Ureter (tissue), 1 donor: ENCODE measurements at places on chromosomes 7 and 10. TPM values are rescaled to one million over a fixed set of nuclear protein-coding genes. Genes with fewer than 3 reads are reported as not detected.
A peak's percentile ranks its signal among the peaks of the same experiment; 100 is the strongest.

TFR2 gene
- total RNA-seq: 2.2 TPM

DNA sequence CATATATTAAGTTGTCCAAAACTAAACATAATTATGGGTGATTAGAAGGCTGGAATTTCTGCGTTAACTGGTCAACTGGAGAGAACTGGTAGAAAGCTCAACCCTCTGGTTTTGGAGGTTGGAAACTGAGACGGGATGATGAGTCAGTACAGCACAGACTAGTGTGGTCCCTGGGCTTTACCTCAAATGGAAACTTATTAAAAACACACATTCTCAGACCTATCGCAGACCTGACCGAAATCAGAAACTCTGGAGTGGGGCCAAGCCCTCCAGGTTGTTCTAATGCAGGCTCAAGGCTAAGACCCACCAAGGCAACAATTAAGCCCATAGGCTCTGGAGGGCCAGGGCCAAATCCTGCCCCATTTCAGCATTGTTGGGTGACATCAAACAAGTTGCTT, 136.9 kb downstream of the KCNMA1 start:
- DNase-seq: no peak

PTF1A gene
- total RNA-seq: not detected

DNA sequence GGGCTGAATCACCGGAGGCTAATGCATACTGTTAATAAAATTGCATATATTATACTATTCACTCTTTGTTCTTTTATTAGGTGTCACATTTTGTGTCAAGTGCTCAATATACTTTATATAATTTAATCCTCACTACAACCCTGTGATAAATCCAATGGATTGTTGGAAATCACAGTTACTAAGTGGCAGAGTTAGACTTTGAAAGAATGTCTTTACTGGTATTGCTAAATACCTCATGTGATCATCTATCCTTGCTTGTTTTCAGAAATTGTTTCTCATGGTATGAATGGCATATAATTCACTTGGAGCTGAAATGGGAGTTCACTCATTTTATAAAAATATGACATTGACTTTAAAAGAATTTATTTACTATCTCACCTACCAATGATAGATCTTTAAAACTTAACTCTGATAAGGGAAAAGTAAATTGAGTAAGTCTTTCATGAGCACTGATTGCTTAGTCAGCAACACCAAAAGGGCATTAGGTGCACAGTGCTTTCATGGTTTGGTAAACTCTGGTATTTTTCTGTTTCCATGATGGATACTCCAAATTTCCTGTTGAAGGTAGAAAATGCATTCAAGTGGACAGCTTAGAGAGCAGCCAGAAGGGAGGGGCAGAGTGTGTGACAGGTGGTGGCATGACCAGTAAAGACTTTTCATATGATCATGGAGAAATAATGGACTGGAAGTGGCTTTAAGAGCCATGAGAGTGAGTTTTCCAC, 22.6 kb downstream of the ENKUR start:
- no peak for DNase-seq

ZPBP gene
- 1.2 TPM for total RNA-seq

- DNase-seq: no peak
These were observed 21.6 kb downstream of the TAS2R41 start for GRCh38 chr7:143499246-143499645.

GRCh38 chr10:46292573-46293023, 5.8 kb downstream of the ANTXRL start:
- DNase-seq: no peak

ANKRD61 gene
- total RNA-seq: not detected

GPR37 gene
- 1.6 TPM for total RNA-seq

BLNK gene
- 56.4 TPM for total RNA-seq

PPP1R3C gene
- total RNA-seq: 113 TPM

GRCh38 chr10:3331690-3332230, 159.2 kb upstream of the PITRM1 start:
- no peak for DNase-seq

DNA sequence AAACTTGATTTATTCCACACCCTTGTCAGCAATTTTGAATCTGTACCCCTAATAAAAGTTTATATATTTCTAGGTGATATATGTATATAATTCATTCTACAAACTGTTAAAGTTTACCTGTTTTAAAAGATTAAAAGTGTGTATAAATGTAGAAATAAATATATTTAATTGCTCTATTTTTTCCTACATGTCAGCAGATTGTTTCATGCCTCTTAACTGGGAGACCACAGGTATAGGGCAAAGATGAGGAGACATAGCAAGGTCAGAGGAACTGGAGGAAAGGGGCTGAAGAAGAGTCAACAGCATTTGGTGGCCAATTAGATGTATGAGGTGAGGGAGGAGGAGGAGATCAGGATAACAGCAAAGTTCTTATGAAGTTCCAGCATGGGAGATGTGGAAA, 109.8 kb downstream of the GLCCI1 start:
- DNase-seq: no peak

DNA sequence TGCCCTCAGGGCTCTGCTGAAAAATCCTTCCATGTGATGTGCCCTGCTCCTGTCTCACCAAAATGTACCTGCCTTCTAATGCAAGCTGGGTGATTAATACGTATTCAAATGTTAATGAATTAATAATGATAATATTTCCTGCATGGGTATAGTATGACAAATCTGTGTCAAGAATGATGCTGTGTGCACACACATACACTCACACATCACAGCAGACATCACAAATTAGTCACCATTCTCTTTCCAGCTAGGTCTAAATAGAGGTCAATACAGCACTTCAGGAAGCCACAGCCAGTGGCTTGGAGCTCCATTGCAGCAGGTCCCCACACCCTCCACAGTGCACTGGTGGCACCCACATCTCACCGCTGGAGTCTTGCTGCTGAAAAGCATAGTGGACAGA, 681.2 kb upstream of the NRP1 start:
- no peak for DNase-seq

HMX3 gene
- not detected for total RNA-seq

PRLHR gene
- not detected for total RNA-seq

- no peak for DNase-seq
These were observed 594.9 kb downstream of the REEP3 start for GRCh38 chr10:64115908-64116643.

GIMAP6 gene
- total RNA-seq: 26.3 TPM

EPDR1 gene
- total RNA-seq: 20.1 TPM

ADRA2A gene
- 7.2 TPM for total RNA-seq

- DNase-seq: no peak
These were observed 3.4 kb downstream of the TNRC18 start for GRCh38 chr7:5420067-5420880.

- DNase-seq: no peak
These were observed 4.6 kb upstream of the NOBOX start for GRCh38 chr7:144408121-144408520.

ARHGEF5 gene
- total RNA-seq: 27.3 TPM

NOS3 gene
- 50.7 TPM for total RNA-seq

DNA sequence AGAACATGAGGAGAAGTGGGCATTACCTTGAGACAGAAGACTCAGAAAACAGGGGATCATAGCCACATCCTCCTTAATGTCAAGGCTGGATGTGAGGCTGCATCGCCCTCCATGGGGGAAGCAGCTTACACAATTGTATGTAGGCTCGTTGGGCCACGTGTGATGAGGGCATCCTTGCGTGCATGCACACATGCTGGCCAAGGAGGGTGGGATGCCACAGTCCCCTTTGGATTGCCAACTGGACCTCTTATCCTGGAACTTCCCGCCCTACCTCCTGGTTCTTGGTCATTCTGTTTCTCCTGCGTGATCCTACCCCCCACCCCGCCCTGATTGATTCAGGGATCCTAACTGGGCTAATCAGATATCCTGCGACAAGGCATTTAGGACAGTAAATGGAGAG, 102.0 kb downstream of the PRKAG2 start:
- DNase-seq: no peak

GRCh38 chr7:24709051-24709450, 48.2 kb downstream of the GSDME start:
- DNase-seq: peak; percentile 33

GRCh38 chr7:143384661-143385631, 3.8 kb downstream of the ZYX start:
- DNase-seq: no peak

DNA sequence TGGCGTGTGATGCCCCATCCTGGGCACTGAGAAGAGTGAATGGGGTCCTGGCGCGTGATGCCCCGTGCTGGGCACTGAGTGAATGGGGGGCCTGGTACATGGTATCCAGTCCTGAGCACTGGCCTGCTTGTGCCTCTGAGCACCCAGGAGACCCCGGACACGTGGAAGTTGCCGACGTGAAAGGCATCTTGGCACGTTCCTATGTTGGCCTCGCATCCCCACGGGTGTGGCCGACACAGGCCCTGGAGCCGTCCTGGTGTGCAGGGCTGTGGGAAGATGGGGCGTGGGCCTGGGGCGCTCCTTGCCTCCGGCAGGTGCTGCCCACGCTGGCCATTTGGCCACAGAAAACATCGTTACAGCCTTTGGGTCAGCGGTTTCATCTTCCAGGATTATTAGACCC, 35.5 kb downstream of the CFAP46 start:
- no peak for DNase-seq

GRCh38 chr10:18949391-18949790, 99.2 kb upstream of the MALRD1 start:
- DNase-seq: no peak

DNA sequence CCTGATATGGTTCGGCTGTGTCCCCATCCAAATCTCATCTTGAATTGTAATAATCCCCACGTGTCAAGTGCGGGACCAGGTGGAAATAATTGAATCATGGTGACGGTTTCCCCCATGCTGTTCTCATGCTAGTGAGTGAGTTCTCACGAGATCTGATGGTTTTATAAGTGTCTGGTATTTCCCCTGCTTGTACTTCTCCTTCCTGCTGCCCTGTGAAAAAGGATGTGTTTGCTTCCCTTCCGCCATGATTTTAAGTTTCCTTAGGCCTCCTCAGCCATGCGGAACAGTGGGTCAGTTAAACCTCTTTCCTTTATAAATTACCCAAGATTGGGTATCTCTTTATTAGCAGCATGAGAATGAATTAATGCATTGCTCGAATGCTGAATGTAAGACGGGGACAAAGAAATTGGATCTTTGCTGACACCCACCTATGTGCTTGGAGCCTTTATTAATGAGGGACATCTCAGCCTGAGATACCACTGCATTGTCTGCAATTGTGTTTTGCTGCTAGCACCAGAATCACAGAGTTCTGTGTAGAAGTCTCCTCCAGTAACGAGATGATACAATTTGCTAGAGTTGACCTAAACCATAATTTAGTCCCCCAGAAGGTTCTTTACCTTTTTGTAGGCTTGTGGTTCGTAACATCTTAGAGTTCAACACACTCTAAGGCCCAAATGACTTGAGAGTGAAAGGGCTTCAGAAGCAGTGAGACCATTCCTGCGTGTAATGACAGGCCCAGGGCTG, 28.6 kb downstream of the SLC35B4 start:
- no peak for DNase-seq

DNA sequence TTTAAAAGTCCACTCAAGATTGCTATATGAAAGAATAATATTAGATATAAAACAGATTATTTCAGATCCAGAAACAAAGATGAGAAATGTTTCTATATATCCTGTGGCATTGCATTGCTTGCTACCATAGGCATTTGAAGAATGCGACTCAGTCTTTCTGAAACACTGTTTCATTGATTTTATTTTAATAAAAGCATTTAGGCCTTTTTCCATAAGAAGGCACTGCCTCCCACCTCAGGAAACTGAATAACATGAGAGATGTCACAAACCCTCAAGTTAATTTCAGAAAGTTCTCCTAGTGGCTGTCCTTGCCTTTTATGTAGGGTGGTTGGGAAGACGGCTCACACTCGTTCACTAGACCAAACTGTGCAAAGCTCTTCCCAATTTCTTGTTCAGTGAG, 23.3 kb downstream of the PRPS1L1 start:
- DNase-seq: no peak

DNA sequence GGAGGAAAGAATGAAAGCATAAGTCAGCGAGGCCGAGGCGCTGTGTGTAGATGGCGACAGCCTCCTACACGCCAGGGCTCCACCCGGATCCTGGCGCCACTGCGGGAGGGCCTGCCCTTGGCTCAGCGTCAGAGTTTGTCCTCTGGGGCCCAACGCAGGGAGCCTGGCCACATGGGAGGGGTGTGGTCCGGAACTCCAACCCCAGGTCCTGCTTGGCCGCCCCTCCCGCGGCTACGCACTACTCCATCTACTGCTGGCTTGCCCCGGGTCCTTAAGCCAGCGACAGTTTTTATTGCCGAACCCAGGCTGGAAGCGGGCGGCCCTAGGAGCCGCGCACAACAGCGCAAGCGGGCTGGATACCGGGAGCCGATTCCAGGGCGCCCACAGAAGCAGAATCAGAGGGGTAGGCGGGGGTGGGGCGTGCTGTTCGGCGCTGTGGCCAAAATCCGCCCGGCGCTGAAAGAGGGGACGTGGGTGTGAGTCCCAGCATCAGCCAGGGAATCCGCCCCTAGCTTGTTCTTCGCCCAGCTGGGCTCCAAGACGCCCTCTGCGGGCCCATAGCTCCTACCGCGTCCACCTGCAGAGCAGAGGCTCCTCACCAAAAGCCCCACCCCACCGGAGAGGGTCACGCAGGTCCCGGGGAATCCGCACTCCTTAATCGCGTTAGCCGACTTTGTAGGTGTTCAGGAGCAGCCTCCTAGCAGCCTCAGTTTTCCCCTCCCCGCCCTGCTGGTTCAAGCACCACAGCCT, 4.5 kb downstream of the KAZALD1 start:
- DNase-seq: peak; percentile 77

- no peak for DNase-seq
These were observed 2.4 kb downstream of the RASGEF1A start for GRCh38 chr10:43264344-43264964.

- no peak for DNase-seq
These were observed 106.1 kb downstream of the C10orf90 start for GRCh38 chr10:126564326-126564888.

GRCh38 chr7:113835367-113835766, 83.4 kb downstream of the PPP1R3A start:
- no peak for DNase-seq

- DNase-seq: no peak
These were observed 413.2 kb upstream of the KLF6 start for GRCh38 chr10:4198216-4198615.

- DNase-seq: no peak
These were observed 1.1 kb upstream of the TNKS2 start for GRCh38 chr10:91797048-91797690.

GRCh38 chr10:27857616-27858015, 112.0 kb upstream of the MKX start:
- DNase-seq: no peak

AKR1B15 gene
- total RNA-seq: 1.6 TPM

PRRT4 gene
- 0.49 TPM for total RNA-seq

DNA sequence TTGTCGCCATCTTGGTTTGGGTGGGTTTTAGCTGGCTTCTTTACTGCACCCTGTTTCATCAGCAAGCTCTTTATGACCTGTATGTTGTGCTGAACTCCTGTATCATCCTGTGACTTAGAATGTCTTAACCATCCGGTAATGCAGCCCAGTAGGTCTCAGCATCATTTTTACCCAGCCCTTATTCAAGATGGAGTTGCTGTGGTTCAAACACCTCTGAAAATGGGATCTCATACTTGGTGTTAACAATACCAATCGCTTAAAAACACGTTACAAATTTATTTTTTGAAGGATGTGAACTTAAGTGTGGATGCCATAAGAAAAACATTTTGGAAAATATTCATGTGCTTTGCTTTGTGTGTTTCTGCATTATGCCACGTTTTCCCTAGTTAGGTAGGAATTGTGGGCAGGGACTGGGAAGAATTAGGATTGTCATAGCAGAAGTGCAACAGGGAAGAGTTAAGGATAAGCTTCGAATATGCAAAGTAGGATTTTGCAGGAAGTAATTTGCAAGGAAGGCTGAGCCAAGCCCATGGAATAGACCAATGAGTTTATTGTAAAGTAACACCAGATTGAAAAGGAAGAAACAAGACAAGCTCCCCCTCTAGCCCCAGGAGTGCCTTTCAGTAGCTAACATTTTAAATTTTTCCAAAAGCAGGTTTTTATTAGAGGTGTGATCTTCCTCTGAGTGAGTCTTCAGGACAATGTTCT, 56.4 kb downstream of the PRR15 start:
- no peak for DNase-seq

PARP12 gene
- 54.2 TPM for total RNA-seq

RPEL1 gene
- total RNA-seq: not detected
